ENCODE measurements at places on chromosomes 16 and 17.

GRCh38 chr16:48903039-48903438, 293.1 kb upstream of the N4BP1 start:
- no peak for DNase-seq

DNA sequence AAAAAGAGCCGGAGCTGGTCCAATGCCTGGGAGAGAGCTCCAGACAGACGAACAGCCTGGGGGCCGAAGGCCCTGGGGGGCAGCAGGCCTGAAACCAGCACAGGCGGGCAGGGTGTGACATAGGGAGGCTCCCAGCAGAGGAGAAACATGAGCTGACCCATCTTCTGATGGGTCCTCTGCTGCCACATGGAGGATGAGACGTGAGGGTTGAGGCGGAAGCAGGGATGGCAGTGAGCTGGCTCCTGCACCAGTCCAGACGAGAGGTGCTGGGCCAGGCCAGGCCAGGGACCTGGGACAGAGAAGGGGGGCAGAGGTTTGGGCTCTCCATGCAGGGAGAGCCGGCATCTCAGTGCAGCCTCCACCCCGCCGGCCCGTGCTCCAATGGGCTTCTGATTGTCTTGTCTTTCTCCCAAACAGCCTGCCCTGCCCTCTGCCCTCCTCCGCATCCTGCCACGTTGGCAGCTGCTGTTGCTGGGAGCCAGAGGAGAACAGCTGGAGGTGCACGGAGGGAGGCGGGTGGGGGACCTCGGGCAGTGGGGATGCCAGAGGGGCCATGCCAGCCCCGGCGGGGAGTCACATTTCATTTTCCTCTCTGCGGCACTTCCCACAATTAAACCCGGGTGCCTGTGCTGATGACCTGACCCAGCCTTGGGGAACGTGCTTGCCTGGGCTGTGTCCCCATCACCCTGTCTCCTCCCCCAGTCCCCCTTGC, 139.1 kb upstream of the GSE1 start:
- DNase-seq: no peak

GRCh38 chr17:70492368-70492767, 323.0 kb downstream of the KCNJ2 start:
- DNase-seq: no peak

DNA sequence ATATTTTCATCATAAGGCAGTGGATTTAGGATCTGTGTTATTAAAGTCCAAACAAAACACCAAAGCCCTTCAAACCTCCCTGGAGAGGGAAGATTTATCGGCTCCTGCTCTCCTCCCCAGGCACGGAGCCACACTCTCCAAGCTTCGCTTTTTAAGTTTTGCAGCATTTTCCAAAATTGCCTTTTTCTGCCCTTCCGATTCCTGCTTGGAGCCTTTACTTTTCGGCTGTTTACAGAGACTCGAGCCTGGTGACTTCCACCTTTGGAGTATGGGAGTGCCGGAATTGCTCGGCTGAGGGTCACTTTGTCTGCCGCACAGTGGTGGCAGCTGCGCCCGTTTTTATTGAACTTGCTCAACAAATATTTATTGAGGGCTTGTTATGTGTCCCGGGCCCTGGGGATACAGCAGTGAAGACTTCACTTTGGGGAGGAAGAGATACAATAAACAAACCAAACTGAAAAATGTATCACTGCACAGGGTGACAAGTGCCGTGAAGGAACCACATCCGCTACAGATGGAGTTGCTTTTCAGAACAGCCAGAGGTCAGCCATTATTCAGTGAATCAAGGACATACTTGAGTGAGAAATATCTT, 185.5 kb downstream of the NTN1 start:
- DNase-seq: no peak

DNA sequence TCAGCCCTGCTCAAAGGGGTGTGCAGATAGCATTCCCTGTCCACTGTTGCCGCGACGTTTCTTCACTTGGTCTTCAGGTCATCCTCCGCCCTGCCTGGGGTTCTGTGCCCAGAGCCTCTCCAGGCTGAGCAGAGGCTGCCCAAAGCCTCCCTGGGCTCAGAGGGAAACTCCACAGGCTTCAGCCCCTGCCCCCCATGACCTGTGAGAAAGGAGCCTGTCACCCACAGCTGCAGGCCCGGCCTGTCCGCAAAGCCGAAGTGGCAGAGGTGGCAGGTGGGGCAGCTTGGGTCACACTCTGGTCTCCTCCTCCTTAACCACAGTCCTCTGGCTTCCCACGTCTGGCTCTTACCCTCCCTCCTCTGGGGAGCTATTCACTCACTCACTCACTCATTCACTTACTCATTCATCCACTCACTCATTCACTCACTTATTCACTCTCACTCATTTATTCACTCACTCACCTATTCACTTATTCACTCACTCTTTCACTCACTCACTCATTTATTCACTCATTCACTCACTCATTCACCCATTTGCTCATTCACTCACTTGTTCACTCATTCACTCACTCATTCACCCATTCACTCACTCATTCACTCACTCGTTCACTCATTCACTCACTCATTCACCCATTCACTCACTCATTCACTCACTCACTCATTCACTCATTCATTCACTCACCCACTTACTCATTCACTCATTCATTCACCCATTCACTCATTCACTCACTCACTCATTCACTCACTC, 7.1 kb upstream of the CPSF4L start:
- DNase-seq: no peak

GRCh38 chr16:779561-779960, 8.6 kb downstream of the RPUSD1 start:
- no peak for DNase-seq

- DNase-seq: no peak
Observed at GRCh38 chr16:85606904-85607303, 6.2 kb upstream of the GSE1 start.

GRCh38 chr16:75025761-75026160, 26.9 kb downstream of the ZNRF1 start:
- no peak for DNase-seq

DNA sequence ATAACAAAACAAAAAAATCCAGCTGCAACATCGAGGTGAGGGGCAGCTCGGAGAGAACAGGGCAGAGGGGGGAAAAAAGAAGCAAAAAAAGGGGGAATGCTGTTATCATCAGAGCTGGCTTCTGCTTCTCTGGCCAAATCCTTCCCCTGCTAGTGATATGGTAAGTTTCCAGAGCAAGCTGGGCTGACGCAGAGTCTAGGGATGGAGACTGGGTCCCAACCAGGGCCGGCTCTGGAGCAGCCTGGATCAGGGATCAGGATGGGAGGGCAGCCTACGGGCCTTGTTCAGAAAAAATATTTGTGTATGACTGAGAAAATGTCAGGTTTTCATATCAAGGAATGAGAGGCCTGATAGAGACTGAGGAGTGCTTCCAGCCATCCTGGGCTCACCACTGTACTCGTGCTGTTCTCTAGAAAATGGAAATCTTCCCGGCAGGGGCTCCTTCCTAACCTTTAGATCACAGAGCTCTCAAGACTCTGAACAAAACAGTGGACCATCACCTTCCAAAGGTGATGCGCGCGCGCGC, 726 bp upstream of the C1QTNF1 start:
- DNase-seq: no peak

DNA sequence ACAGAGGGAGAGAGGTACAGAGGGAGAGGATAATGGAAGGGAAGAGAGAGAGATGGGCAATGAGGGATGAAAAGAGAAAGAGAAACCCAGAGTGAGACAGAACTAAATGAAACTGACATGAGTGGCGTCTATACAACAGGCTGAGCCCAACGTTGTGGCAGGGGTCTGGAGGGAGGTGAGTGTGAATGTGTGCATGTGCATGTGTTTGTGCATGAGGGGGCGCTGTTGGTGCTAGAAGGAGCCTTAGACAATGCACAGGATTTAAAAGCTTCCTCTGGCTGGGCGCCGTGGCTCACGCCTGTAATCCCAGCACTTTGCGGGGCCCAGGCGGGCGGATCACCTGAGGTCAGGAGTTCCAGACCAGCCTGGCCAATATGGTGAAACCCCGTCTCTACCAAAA, 454.8 kb upstream of the CDH11 start:
- DNase-seq: no peak

DNA sequence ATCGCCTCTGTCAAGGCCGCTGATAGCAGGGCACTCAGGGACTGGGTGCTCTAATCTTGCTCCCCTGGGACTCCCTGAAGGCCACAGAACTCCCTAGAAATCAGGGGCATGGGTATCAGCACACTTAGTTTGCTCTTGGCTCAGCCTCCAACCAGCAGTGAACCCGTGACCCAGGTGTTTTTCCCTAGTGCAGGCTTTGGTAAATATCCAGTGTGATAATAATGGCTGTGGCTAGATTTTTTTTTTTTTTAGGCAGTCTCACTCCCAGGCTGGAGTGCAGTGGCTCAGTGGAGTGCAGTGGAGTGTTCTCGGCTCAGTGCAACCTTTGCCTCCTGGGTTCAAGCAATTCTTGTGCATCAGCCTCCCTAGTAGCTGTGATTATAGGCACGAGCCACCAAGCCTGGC, 10.3 kb downstream of the NUPR1 start:
- no peak for DNase-seq

GRCh38 chr17:70172923-70173322, 3.6 kb downstream of the KCNJ2 start:
- no peak for DNase-seq

DNA sequence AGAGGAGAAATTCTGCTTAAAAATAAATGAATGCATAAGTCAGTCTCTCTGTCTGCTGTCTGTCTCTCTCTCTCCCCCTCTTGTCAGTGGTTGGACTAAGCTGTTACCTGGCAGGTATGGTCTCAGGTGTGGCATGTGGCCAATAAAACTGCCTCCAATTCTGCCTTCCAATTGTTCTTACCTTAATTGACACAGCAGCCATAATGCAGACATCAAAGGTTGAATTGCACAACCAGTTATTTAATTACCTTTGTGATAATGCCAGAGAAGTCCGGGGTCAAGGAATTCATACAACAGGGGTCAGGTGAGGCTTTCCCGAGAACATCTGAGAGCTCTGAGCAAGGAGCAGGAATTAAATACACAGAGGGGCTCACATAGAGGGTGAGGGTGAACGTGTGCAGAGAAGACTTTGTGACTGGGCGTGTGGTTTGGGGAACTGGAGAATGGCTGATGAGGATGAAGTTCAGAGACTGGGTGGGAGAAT, 78.8 kb upstream of the CDYL2 start:
- DNase-seq: no peak

GRCh38 chr17:66416207-66416940, 114.0 kb downstream of the PRKCA start:
- no peak for DNase-seq

DNA sequence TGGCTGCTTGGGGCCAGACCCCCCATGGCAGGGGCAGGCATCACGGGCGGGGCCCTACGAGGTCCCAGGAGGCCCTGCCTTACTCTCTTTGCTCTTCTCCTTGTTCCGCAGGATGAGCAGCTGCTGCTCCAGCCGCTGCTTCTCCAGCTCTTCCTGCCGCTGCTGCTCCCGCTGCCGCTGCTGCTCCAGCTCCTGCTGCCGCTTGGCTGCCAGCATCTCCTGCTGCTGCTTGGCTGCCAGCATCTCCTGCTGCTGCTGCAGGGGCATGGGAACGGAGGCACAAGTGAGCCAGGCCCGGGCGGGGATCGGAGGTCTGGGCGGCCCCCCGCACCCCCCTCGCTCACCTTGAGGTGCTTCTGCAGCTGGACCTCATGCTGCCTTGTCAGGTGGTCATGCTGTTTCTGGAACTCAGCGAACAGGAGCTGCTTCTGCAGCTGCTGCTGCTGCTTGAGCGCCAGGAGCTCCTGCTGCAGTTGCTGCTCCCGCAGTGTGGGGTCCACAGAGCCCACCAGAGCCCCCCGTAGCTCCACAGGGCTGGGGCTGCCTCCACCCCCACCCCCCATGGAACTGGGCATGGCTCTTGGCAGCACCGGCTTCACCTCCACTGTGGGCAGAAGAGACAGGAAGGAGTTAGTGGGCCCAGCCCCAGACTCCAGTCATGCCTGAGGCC, 22.8 kb downstream of the G6PC3 start:
- DNase-seq: no peak

- peak; percentile 63 for DNase-seq
Observed at GRCh38 chr17:77963441-77963840, 4.9 kb downstream of the TNRC6C start.

DNA sequence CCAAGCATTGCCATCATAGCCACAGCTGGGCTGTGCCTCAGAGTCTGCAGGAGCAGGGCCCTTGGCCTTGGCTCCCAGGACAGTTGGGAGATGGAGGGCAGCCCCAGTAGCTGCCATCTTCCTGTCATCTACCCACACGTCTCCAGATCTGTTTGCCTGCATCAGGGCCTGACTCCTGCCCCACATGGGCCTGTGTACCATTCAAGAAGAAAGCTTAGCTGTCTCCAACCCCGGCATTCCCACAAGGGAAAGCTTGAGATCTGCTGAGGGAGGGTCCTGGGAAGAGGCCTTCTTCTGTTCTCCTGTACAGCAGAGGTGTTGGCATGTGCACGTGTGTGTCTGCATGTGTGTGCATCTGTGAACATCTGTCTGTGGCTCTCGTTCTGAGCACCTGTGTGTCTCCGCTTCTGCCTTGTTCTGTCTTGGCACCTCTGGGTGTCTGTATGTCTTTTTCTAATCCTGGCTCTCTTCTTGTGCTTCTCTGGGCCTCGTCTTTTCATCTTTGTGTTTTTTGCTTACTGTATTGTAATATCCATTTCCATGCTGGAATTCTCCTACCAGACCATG, 122.2 kb downstream of the MRM1 start:
- DNase-seq: no peak

- DNase-seq: no peak
Observed at GRCh38 chr17:77957235-77957856, 1.2 kb upstream of the TNRC6C start.

- no peak for DNase-seq
Observed at GRCh38 chr16:89613231-89613953, at the start of gene DPEP1. TSS of gene DPEP1 (plus strand) at chr16:89613642. CDS start at chr16:89630411, 16,769 bp downstream.

GRCh38 chr17:40325156-40326013, 16.4 kb downstream of the RARA start:
- peak; percentile 67 for DNase-seq

GRCh38 chr17:1649844-1650501, at the start of gene RILP:
TSS of gene RILP (minus strand) at chr17:1649866. CDS start at chr17:1649804, 62 bp downstream.
- no peak for DNase-seq

DNA sequence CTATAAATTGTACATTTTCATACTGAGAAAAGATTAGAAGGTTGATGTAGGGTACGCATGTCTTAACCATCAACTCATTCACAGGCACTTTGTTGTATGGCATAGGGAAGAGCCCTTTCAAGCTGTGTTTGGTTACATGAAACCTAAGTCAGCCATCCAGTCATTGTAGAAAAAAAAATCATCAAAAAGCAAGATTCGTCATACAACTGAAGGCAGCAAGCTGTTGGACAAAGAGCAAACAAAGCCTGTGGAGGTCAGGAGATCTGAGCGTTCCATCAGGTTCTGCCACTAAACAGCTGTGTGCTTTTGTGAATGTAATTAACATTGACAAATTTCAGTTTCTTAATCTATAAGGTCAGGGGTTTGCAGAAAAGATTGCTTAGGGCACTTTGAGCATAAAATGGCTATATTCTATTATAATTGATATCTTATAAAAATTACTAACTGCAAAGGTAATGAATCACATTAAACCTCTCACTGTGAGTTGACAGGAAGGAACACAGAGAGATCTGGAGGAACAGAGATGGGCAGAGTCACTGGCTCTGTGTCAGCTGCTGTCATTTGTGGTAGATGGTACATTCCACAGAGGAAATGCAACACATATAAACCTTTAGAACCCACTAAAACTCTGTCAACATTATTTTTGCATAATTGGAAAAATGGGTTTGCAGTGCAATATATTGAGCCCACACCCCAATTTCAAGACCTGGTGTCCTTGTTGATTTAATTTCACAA, 66.3 kb upstream of the MYOCD start:
- no peak for DNase-seq
